ENCODE measurements at places on chromosomes 7 and 10. TPM values are rescaled to one million over a fixed set of nuclear protein-coding genes. Genes with fewer than 3 reads are reported as not detected.

- DNase-seq: peak; percentile 69
- H3K4me1 ChIP-seq: peaks cover 10% of the 10 kb centered on the region
- peak overlapping the region; percentile 82 for H3K4me3 ChIP-seq
- H3K27ac ChIP-seq: no peak overlapping the region
- peaks cover 54% of the 10 kb centered on the region for H3K27me3 ChIP-seq
- H3K36me3 ChIP-seq: no peaks in the 10 kb centered on the region
Measured at GRCh38 chr10:52308251-52309031, 5.6 kb upstream of the DKK1 start.

DNA sequence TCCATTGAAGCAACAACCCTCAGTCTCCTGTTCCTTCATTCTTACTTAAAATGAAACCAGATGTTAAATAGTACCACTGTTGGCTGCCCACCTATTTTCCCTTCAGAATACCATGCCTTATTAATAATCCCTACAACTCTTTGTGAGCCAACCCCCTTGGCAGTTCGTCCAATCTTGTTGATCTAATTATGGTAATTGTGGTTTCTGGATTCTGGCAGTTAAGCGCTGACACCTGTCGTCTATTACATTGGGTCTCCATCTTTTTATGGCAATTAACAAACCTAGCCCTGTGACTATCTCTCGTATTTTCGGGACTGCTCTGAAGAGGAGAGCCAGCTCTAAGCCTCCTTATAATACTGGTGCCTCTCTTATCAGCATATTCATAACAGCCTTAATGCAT is 432.0 kb downstream of the ATRNL1 start:
- H3K4me3 ChIP-seq: no peak overlapping the region
- no peak for DNase-seq
- H3K27me3 ChIP-seq: no peaks in the 10 kb centered on the region
- H3K27ac ChIP-seq: no peak overlapping the region
- H3K4me1 ChIP-seq: no peaks in the 10 kb centered on the region
- H3K36me3 ChIP-seq: peaks cover 14% of the 10 kb centered on the region

GRCh38 chr7:44736896-44737295 is 11.8 kb upstream of the ZMIZ2 start:
- no peak overlapping the region for H3K27ac ChIP-seq
- no peak overlapping the region for H3K4me3 ChIP-seq
- no peaks in the 10 kb centered on the region for H3K4me1 ChIP-seq
- no peak for DNase-seq
- no peaks in the 10 kb centered on the region for H3K27me3 ChIP-seq

DNA sequence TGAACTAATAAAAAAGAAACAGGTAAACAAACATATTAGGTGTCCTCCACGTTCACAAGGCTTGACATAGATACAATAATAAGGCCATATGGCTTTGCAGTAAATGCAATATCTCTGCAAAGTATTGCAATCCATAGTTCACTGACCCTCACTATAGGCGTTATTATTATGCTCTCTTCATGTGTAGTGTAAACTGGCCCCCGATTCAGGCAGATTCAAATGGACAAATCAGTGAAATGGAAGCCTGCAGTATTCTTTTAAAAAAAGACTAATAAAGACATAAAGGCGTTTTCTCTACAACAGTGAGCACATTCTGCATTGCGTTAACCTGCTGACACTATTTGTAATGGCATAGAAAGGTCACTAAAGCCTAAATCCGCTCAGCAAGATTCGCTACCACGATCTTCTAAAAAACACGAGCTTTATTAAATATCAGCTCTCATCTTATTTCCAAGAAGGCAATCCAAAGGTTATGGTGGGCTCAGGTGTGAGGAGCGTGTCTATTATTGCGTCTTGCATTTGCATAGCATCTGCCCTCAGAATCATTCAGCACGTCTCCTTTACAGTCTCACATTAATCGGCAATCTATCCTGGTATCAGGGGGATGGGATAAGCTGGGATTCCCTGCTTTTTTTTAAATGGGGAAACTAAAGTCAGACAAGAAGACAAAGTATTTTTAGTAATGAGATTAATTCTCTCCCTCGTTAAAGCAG is 36.2 kb downstream of the FRMD4A start:
- H3K27me3 ChIP-seq: peaks cover 5% of the 10 kb centered on the region
- H3K4me3 ChIP-seq: no peak overlapping the region
- H3K27ac ChIP-seq: no peak overlapping the region
- H3K36me3 ChIP-seq: peaks cover 16% of the 10 kb centered on the region
- no peak for DNase-seq
- H3K4me1 ChIP-seq: peaks cover 11% of the 10 kb centered on the region

ASB10 gene
- not detected for total RNA-seq

Data from WTC11 (cell line).